A549 treated with Mapracorat at 1 μM for 4 hours (cell line): ENCODE measurements at places on chromosomes 7 and 10. TPM values are rescaled to one million over a fixed set of nuclear protein-coding genes. Genes with fewer than 3 reads are reported as not detected.

PFKFB3 gene
- 121 to 155 TPM (median 140 TPM) in 5 replicates for total RNA-seq

LBX1 gene
- not detected in 5 replicates for total RNA-seq

PAPOLB gene
- total RNA-seq = not detected in 5 replicates

SPDYE5 gene
- not detected in 5 replicates for total RNA-seq

TMEM270 gene
- 0.16 to 0.40 TPM (median 0.22 TPM) in 3 of 5 replicates, not detected in the others for total RNA-seq

SH2D4B gene
- 0.05 to 0.09 TPM (median 0.07 TPM) in 3 of 5 replicates, not detected in the others for total RNA-seq

GIMAP1 gene
- total RNA-seq = not detected in 5 replicates

MALRD1 gene
- total RNA-seq = not detected in 5 replicates
